ENCODE measurements at places on chromosomes 6 and 20.

GRCh38 chr20:13571662-13572061, 67.1 kb downstream of the TASP1 start:
- DNase-seq, result no peak

DNA sequence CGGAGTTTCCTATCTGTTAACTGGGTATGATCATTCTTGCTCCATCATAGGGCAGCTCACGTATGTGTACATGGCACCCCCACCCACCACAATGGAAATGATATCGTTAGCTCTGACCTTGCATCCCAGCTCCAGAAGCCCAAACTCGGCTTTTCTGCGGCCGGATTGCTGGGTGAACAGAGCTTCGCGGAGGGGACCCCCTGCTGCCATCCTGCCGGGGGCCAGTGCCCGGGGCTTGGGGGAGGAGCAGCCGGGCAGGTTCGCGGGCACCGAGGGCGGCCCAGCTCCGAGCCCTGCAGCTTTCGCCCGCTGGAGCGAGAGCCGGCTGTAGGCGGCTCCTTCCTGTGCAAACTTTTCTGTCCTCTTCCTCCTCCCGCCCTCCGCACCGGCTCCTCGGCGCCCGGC, 24.9 kb upstream of the FUCA2 start:
- DNase-seq, result peak; percentile 62

GRCh38 chr20:13494019-13494418, 144.7 kb downstream of the TASP1 start:
- DNase-seq, result no peak

GRCh38 chr6:1597924-1598323, 11.8 kb upstream of the FOXC1 start:
- no peak for DNase-seq

GRCh38 chr20:53073636-53074415, 101.7 kb downstream of the TSHZ2 start:
- DNase-seq, result no peak

GRCh38 chr20:21577551-21577950, 63.7 kb upstream of the NKX2-2 start:
- no peak for DNase-seq

- DNase-seq, result peak; percentile 65
Measured at GRCh38 chr20:45011108-45011526, 44.8 kb downstream of the STK4 start.

DNA sequence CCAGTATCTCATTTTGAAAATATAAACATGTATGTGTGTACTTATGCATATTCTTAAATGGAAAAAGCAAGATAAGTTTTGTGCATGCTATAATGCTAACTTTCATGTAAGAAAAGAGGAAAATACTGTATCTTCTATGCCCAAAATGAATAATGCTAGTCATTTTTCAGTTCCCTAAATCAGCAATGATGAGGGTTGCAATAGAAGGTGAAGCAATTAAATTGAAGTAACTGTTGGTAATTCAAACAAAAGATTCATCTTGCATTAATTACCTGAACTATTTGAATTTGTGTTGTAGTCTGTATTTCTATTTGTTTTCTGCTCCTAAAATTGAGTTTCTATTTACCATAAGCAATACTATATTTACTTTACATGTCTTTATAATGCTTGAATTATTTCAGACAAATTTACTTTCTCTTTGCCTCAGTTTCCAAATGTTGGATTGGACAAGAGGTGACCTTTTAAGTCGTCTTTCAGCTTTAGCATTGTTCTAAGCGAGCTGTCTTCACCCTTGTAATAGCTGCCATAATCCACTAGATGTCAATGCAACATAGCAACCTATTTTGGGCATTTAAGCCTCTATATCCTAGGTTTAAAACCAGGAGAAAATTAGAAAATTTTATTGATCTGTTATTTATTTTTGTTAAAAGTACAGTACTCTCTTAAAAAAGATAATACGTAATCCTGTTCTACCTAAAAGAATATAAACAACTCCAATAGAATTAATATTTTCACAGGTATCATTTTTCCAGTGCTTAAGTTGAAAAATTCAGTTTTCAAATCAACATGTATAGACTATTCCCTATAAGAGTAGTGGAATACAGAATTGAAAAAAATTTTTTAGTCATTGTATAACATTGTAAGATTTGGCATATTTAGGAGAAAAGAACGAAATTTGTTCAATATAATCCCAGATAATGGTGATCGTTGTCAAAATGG, 52.3 kb upstream of the IFNGR1 start:
- no peak for DNase-seq

GRCh38 chr6:89007209-89008000, 44.0 kb upstream of the RNGTT start:
- no peak for DNase-seq

DNA sequence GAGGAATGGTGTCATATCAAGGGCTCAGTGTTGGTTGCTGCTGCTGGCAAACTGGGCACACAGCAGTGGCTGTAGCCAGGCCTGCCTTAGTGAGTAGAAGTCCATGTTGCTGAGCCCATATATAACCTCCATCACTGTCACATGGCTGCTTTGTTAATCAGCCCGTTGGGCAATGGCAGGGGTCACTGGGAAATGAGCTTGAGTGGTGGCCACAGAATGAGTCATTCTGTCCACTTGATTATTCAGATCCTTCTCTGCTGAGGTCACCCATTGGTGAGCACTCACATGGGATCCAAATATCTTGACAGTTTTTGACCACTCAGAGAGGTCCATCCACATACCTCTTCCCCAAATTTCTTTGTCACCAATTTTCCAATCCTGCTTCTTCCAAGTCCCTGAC, 898.9 kb upstream of the EYS start:
- no peak for DNase-seq

- DNase-seq, result no peak
Measured at GRCh38 chr6:81792826-81793225, 40.3 kb upstream of the TENT5A start.

DNA sequence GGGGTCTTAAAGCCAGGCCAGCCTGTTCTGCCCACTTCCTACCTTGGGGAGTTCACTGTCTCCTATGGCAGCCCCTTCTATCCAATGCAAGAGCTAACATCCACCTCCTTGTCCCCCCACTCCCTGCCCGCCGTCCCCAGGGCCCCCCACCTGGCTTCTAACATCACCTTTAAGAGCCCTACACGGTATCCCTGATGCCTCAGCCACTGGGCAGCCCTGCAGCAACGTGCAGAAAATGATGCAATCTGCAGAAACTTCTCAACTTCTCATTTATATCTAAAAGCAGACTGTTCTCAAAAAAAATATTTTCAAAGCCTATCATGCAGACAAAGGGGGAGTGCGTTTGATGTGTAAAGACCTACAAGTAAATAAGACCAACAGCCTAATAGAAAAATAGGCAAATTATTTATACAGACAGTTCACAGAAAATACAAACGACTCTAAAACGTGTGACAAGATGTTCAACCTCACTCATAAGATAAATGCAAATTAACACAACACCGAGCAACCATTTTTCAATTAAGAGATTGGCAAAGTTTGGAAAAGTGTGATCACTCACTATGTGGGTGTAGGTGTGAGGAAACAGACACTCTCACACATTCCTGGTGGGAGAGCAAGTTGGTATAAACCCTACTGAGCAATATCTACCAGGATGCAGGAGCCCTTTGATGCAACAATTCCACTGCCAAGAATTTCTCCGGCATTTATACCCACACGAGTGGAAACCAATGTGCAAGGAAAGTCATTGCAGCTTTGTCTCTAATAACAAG, 15.1 kb upstream of the HCK start:
- DNase-seq, result no peak

DNA sequence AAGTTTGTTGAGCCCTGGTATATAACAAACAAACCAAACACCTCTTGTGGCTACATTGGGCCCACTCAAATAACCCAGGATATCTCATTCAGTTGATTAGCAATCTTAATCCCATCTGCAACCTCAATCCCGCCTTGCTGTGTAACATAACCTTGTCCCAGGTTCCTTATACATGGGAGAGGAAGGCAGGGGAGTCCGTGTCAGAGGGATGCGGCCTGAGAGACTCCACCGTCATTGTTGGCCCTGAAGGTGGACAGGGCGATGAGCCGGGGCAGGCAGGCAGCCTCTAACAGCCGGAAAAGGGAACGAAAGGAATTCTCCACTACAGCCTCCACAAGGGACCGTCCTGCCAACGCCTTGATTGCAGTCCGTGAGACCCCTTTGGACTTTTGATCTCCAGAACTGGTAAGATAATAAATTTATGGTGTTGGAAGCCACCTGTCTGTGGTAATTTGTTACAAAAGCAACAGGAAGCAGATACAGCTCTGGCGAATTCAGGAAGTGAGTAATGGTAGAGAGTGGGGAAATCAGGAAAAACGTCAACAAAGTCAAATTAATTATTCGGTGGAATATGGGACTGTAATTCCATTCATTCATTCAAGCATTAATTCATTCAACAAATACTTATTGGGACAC, 124.5 kb upstream of the SALL4 start:
- no peak for DNase-seq

DNA sequence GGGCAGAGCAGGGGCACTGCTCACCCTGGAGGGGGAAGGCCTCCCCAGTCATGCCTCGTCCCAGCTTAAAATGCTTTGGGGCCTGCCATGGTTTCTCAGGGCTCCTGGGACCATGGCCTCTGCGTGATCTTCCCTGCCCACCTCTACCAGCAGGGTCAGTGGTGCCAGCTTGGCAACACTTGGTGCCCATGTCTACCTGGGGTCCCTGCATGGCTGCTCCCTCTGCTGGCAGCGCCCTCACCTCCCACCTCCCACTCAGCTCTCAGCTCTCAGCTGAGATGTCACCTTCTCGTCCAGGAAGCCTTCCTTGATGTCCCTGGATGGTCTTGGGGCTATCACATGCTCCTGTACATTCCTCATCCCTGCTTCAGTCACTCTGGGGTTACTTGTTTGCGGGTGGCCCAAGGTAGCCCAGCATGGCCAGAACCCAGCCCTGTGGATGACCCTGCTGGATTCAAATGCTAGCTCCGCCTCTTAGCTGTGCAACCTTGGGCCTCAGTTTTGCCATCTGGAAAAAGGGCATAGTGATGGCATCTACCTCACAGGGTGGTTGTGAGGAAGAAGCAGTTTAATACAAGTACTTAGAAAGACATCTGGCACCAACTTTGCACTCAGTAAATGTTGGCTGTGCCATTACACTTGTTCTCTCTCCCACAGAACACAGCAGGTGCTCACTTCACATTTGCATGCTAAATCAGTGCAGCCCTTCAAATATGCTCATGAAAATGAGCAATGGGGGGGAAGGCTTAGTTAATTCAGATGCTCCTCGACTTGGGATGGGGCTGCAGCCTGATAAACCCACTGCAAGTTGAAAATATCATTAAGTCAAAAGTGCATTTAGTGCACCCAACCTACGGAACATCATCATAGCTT, 53.5 kb upstream of the PTPN1 start:
- no peak for DNase-seq

DNA sequence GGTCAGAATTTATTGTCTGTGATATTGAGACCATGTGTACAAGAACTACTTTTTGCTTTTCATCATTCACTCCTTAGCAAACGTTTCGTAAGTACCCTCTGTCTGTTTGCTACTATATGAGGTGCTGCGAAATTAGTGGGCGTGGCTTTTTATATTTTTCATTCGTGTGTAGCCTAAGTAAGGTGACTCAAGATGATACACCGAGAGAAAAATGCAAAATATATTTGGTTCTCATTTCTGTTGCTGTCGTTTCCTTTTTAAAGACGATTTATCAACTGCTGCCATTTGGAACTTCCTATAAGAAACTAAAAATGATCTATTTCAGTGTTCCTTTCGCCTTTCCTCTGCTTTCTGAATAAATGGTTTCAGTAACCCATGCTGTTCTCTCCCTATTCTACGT, 61.2 kb downstream of the VAPB start:
- DNase-seq, result no peak

DNA sequence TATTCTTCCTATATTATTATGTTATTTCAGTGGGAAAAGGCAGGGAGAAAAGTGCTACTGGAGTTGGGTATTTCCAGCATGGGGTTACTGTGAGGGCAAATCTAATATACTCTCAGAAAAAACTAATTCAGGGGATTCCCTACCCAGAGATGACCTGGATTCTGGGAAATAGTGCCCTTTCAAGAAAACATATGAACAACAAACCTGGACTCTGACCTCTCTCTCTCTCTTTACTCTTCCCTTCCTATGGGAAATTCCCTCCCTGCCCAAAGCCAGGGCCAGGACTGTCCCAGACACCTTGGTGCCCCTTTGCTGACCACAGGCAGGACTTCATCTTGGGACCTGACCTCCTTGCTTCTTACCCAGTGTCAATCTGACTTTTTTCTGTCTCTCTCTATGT, 1.6 kb upstream of the UBD start:
- no peak for DNase-seq

DNA sequence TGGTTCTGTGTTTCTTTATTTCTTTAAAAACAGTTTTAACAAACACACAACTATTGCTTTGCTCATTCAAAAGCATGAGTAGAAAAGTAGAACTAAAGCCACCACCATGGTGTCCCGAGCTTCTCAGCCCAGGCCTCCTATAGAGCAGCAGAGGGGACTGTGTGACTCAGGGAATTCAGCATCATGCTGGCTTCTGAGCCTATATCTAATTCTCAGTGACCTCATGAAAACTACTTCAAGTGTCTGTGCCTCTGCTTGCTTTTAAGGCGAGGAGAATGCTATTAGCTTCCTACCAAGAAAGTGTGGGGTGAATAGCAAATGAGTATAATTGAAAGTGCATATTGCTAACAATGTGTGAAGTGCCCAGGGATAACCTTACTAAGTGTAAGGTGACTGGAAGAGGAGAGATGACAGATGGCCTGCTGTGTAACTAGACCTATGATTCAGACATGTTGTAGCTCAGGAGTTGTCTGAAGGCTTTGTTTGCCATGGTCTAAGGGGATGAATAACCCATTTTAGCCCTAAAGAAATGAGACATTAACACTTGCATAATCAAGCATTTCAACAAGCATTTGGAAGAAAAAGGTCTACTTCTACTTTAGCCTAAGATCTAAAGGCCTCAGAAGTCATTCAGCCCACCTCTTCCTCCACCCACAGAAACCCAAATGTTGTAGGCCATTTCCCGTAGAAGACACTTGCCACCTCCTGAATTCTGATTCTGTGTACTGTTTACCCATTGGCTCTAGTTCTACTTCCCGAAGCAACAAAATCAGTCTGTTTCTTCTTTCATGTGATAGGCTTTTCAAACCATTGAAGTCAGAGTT, 121.5 kb upstream of the ARG1 start:
- DNase-seq, result no peak

- no peak for DNase-seq
Measured at GRCh38 chr6:36285187-36285671, 15.4 kb downstream of the PNPLA1 start.

- DNase-seq, result no peak
Measured at GRCh38 chr6:167565884-167566599, 241.2 kb downstream of the TTLL2 start.

All from activated CD8-positive, alpha-beta T cell treated with anti-CD3 and anti-CD28 coated beads, Interleukin-2, amount 10 ng/mL, durations not matched to agents 7 days and 5 days (primary cell).